ENCODE measurements at places on chromosomes 6 and 20.

DNA sequence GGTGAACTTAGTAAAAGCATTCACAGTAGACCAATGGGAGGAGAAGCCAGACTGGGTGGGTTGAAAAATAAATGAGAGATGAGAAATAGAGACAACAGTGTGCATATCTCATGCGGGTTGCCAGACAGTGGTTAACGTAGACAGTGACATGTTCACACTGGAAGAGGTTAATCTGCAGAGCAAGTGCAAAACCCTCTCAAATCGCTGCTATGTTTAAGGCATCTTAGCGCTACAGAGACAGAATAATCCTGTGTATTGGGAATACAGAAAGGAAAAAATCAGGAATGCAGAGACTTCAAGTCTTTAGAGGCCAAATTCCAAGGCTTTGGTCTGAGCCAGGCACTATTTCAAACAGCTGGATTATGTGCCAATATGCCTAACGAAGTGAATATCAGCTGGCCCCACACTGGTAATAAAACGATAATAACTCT lies 107.1 kb downstream of the TSHZ2 start:
- DNase-seq: no peak

DNA sequence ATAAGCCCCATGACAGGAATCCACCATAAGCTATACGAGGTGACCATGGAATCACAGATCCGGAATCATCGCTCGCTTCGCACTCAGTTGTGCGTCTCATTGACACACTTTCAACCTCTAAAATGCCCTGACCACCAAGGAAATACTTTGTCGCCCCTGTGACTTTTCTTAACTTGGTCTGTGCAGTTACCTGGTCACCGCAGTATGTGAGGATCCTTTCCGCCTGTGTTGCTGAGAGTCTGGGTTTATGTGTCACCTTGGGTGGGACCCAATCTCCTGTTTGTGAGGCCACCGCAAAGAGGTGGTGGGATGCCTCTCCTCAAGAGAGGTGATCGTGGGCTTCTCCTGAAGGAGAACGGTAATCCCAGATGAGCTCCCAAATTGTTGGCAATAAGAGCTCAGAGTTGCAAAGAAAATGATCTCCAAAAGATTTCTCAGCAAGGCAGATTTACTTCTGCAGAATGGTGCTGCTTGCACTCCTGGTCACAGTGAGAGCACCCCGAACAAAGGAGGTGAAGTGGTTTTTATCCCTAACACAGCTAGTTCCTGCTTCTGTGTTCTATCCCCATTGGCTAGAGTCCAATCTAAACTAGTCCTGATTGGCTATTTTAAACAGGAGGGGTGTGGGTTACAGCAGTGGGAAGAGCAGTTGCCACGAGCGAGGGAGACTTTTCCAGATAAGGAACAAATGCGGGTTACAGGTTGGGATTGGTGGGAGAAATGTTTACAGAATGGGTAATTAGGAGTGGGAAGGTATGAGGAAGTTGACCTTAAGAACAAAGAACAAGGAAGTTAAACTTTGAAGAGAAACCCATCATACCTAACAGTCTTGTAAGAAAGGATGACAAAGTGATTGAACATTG lies 9.1 kb upstream of the ZNFX1 start:
- peak; percentile 62 for DNase-seq

- DNase-seq: no peak
These were observed 92.0 kb downstream of the LY86 start for GRCh38 chr6:6680526-6680925.

DNA sequence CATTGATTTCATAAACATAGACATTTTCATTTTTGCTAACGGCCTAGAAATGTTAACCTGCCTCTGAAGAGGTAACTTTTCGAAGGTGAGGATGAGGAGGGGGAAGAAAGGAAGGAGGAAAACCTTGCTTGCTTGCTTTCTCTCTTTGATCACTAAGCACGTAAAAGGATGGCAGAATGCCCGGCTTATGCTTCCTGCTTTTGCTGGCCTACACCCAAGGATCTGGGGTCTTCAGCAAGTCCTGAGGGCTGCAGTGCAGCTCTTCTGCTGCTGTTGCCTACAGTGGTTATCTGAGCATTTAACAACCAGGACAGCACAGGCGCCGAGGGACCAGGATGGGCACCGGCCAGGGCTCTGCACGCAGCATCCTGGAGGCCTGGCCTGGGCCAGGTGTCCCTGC lies 150.8 kb upstream of the TAB2 start:
- DNase-seq: no peak

DNA sequence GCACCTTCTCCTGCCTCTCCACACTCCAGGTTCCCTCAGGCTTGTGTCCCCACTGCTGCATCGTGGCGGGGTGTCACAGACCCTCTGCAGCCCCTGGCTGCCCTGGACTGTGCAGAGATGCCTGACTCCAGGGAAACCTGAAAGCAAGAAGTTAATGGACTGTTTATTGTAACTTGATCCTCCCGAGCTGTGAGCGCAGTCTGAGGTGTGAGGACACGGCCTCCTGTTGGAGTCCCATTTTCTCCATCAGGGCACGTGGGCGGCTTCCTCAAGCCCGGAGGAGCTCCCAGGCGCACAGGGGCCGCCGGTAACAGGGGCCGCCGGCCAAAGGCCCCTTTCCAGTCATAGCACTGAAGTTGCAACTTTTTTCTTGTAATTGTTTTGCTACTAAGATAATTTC lies 16.9 kb downstream of the RBM38 start:
- no peak for DNase-seq

DNA sequence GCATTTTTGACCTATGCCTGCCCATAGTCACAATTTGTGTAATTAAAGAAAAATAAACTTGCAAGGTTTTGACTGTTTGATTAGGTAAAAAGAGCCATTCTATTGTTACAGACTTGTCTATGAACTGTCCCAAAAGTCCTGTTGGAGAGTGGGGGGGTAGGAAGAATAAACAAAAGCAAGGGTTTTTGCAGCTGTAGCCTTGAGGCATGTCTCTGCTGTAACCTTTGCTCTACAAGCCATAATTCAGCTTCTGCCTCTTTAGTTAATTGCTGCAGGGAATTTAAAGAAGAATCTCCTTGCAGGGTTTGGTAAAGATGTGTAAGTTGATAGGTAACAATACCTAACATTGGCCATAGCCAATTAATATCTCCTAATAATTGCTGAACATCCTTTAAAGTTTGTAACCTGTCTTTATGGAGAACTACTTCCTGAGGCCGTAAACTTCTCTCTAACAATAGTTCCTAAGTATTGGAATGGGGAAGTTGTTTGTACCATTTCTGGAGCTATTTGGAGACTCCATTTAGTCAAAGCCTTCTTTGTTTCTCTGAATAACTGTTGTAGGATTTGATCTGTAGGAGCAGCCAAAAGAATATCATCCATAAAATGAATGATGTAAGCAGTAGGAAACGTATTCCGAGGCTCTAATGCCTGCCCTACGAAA lies 7.9 kb upstream of the ABHD12 start:
- no peak for DNase-seq

- peak; percentile 49 for DNase-seq
These were observed 17.1 kb upstream of the BPI start for GRCh38 chr20:38286586-38287531.

- no peak for DNase-seq
These were observed 75.2 kb upstream of the PMEPA1 start for GRCh38 chr20:57785061-57785460.

GRCh38 chr6:165008971-165009370 lies 300.4 kb downstream of the C6orf118 start:
- no peak for DNase-seq

- no peak for DNase-seq
These were observed 7.4 kb downstream of the SLC12A5 start for GRCh38 chr20:46036370-46036769.

GRCh38 chr20:51732096-51732791 lies 35.9 kb downstream of the ATP9A start:
- peak; percentile 13 for DNase-seq

DNA sequence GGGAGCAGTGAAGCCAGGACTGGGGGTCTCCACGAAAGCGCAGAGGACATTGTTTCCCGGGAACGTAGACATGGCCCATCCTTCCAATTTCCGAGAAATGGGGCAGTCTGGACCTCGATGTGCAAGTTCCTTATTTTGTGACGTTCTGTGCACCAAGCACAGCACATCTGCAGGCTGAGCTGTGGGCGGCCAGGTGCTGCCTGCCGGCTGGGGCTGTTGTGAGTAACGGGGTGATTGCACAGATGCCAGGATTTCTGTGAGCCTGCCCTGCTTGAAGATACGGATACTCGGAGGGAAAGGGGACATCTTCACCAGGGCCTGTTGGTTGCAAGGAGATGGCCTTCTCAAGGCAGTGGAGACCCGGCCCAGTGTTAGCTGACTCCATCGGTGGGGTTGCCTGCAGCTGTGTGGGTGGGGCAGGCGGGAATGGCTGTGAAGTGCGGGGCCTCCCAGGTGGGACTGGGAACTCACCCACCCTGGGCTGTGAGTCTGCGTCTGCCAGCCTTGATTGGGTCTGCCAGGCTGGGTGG lies 27.6 kb downstream of the CDH4 start:
- DNase-seq: no peak

DNA sequence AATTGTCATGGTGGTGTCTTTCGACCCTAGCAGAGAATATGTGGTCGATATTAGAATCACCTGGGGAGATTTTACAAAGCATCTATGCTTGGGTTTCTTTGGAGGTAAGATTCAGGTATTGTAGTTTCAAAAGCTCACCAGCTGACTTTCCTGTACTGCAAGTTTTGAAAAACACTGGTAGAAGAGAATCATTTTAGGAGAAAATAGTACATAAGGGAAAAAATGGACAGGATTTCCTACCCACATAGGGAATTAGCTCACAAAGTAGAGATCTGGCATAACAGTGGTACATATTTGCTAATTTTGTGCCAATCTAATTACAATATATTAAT lies 27.4 kb upstream of the ABT1 start:
- no peak for DNase-seq

GRCh38 chr20:34874094-34874654 lies 1.5 kb upstream of the GGT7 start:
- DNase-seq: peak; percentile 85

GRCh38 chr6:158399040-158399700 lies 86.9 kb downstream of the TULP4 start:
- DNase-seq: no peak

DNA sequence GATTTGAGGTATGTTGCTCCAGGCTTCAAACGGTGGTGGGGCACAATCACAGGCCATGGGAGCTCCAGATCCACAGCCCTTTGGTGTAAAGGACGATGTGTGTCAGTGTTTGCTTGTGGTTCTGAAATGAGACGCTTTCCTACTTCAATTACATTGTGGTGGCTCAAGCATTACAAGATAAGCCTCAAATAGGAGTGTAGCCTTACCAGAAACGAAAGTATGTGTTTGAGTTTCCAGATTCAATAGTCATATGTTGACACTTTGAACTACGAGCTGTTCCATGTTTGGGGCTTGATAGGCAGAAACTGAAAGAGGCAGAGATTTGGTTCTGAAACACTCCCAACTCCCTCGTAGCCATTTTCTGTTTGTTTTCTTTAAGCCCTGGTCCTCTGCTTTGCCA lies 187.1 kb downstream of the MYLK4 start:
- DNase-seq: peak; percentile 18

DNA sequence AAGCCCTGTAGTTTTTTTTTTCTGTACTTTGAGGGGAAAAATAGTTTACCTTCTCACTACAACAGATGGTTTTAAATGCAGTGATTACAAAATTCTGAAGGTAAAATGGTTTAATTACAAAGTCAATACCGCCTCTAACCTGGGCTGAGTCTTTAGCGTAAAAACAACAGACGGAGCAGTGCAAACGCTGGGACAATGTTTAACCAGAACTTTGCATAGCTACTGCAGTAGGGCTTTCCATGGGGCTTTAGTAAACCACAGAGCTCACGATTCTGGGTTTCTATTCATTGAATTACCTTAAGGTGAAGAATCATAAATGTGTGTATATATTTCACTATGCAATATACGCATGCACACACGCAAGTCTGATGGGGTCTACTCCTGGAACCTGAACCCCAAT lies 77.9 kb downstream of the RFX6 start:
- DNase-seq: no peak

DNA sequence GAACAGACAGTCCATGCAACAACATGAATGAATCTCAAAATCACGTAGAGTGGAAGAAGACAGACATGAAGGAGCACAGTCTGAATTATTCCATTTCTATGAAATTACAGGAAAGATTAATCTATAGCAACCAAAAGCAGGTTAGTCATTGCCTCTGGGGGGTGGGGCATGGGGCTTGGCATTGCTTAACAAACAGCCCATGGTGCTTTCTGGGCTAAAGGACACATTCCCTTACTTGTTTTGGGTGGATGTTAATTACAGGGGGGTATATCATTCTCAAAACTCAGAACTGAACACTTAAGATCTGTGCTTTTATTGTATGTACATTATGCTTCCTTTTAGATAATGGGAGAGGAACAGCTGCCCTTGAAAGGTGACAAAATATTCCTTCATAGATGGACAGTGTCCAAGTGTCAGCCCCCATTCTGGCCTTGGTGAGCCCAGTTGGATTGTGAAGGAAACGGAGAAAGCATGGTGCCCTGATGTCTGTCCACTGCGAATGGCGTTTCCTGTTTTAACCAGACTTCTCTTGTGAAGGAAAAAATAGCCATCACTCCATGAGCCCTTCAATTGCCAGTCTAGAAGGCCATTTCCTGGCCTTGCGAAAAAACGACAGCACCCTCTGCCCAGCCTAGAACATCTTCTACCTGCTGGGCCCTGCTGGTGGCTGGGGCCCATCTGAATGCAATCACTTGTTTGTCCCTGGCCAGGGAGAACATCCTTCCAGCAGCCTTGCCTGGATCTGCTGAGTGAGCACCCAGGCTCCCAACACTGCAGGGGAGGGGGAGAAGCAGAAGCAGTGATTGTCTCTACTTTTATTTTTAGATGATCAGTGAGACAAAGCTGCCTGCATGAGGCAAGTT lies 179.7 kb downstream of the BCAS1 start:
- DNase-seq: no peak

DNA sequence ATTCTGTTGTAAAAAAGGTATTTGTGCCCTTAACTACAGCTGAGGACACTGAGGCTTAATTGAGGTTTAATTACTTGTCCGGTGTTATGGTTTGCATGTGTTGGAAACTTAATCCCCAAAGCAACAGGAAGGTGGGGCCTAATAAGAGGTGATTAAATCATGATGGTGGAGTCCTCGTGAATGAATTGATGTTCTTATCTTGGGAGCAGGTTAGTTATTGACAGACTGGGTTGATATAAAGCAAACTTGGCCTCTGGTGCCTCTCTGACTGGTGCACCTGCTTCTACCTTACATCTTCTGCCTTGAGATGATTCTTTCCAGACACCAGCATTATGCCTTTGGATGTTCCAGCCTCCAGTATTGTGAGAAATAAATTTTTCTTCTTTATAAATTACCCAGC lies 306.5 kb upstream of the HS3ST5 start:
- no peak for DNase-seq

GRCh38 chr6:36677753-36678487 lies 594 bp upstream of the CDKN1A start:
- DNase-seq: no peak

- DNase-seq: peak; percentile 59
These were observed 3.3 kb downstream of the VEGFA start for GRCh38 chr6:43773050-43773979.

- no peak for DNase-seq
These were observed 9.2 kb upstream of the GHRH start for GRCh38 chr20:37270576-37271420.

- no peak for DNase-seq
These were observed 544 bp upstream of the NRM start for GRCh38 chr6:30691208-30691847.

All from LHCN-M2 (cell line).